ENCODE measurements at places on chromosomes 7 and 10.

DNA sequence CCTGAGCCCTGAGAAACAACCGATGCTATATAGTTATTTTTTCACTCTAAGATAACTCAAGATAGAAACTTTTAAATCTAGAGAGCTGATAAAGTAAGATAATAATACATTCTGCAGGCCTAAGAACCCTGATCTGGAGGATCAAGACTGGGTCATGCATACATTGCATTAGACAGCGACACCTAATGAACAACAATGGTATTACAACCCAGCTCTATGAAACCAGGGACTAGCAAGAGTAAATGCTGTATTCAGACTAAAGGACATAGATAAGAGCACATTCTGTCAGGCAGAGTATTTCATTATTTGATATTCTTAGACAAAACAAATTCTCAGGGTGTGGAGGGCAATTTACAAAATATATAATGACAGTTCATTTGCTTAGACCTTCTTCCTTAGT is 148.6 kb downstream of the GRK5 start:
- no peak for DNase-seq

GRCh38 chr7:22712999-22713398 is 14.0 kb upstream of the IL6 start:
- no peak for DNase-seq

GRCh38 chr10:111338035-111338434 is 261.2 kb downstream of the ADRA2A start:
- no peak for DNase-seq

- DNase-seq: no peak
These were observed 80.0 kb upstream of the STK17A start for GRCh38 chr7:43502941-43503340.

DNA sequence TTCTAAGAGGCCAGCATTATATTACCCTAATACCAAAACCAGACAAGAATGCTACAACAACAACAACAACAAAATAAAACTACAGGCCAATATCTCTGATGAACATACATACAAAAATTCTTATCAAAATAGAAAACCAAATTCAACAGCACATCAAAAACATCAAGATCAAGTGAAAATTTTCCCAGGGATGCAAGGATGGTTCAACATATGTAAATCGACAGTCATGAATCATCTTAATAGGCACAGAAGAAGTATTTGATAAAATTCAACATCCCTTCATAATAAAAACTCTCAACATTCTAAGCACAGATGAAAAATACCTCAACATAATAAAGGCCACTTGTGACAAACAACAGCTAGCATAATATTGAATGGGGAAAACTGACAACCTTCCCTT is 75.3 kb downstream of the JMJD1C start:
- DNase-seq: no peak

DNA sequence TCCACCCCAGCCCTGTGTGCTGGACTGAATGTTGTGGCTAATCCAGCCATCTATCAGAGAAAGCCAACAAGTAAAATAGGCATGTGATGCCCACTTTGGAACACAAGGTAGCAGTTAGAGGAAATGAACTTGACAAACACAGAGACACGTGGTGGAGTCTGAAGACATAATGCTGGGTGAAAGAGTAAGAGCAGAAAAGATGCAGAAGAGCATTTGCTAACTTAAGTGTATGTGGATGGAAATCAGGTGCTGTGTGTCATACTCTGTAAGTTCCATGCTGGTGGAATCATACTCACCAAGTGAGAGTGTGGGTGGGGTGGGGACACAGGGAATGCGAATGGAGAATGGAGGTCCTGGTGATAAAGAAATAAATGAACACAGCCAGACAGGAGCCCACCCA is 22.8 kb downstream of the WDFY4 start:
- no peak for DNase-seq

DNA sequence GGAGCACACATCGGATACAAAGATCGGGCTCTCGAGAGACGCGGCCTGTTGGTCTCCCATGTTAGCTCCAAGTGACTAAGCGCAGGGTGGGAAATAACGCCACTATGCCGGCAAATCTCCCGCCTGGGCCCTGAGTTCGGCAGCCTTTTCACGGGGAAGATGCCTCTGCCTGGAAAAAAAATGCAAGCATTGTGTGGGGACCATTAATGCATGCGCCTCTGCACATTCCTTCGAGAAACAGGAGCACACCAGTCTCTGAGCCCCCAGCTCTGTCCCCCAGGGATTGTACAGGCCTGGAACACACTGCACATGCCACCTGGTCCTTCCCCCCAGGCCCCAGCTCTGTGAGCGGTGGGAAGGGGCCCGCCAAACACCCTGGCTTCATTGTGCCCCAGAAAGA is 44.1 kb downstream of the FBXW4 start:
- no peak for DNase-seq

DNA sequence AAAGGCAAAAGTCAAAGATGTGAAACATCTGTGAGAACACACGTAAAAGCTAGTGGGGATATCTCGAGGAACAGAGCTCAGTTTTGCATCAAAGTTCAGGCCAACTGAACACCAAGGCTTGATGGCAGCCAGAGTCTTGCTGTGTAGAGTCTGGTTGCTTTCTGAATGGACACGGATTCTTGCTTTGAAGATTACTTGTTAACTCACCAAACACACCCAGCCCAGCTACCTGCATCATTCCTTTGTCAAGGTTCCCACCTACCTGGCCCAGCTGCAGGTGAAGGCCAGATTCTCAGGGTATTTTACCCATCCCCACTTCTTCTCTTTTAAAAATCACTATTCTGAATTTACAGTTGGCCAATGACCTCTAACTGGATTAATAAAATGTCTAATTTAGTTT is 174.4 kb upstream of the PHYHIPL start:
- DNase-seq: no peak

- no peak for DNase-seq
These were observed 151.8 kb upstream of the CELF2 start for GRCh38 chr10:10865913-10866312.

- no peak for DNase-seq
These were observed 40.8 kb downstream of the HK1 start for GRCh38 chr10:69318867-69319727.

GRCh38 chr7:108166687-108167086 is 36.5 kb upstream of the LAMB4 start:
- no peak for DNase-seq

DNA sequence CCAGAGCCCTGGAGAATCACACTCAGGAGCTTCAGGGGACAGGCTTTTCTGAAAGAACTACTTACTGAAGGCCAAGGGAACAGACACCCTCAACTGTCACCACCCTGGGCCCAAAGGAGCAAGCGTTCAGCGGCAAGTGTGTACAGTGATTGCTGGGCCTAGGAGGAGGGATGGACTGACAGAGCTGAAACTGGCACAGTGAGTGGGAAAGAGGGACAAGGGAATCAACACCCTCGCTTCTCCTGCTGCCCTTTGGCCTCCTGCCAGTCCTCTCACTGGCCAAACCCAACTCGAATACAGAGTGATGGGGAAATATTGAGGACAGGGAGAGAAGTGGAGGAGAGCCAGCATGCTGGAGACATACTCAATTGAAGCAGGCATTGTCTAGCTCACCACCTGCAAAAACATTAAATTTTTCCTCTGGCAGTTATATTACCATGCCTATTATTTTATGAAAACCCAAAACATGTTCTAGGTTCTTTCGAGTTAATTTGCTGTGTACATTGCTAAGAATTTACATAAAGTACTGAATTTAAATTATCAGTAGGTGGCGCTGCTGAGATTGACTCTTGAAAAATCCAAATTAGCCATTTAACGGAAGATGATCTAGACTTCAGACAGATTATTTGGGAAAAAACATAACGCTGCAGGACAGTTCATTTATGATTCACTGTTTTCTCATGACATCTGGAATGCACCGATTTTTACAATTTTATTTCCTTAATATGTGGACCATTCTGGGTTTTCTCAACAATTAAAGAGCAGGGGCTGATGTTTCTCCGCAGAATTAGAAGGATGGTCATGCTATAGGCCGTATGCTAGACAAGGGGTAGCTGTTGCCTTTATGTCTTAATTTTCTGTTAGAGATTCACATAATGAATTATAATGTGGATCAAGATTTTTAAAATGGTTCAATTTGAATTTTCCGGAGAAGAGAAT is 14.7 kb upstream of the TMEM236 start:
- DNase-seq: no peak

DNA sequence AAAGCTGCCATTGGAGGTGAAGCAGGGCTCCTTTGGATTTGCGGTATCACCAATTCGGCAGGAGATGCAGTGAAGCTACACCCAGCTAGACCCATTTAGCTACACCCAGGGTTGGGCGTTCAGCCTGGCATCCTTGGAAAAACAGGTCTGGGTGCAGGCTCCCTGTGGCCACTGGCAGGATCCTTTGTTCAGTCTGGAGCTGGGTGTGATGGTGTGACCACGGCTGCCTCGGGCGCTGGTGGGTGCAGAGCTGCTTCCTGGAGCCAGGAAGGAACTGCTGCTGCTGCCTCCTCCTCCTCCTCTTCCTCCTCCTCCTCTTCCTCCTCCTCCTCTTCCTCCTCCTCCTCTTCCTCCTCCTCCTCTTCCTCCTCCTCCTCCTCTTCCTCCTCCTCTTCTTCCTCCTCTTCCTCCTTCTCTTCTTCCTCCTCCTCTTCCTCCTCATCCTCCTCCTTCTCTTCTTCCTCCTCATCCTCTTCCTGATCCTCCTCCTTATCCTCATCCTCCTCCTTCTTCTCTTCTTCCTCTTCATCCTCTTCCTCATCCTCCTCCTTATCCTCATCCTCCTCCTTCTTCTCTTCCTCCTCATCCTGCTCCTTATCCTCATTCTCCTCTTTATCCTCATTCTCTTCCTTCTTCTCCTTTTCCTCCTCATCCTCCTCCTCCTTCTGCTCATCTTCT is 84.0 kb downstream of the GRK5 start:
- DNase-seq: no peak

DNA sequence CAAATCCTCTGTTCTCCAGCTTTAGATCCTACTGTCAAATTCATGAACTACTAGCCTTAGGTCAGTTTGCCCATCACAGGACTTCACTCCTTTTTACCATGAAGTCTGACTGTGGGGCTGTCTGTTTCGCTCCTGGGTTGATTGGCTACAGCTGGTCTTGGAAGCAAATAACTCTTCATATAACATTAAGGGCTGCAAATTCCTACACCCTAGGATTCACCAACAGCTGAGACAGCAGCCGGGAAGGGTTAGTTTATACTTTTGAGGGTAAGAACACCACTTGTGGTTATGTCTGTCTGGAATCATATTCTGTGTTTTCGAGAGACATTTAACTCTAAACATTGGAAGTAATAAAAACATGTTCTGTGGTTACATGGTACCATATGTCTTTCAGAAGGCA is 55.9 kb upstream of the KIAA1217 start:
- DNase-seq: no peak

- no peak for DNase-seq
These were observed 38.3 kb downstream of the AHCYL2 start for GRCh38 chr7:129263168-129263567.

- no peak for DNase-seq
These were observed 11.8 kb downstream of the CCSER2 start for GRCh38 chr10:84340187-84340586.

GRCh38 chr10:112434988-112435619 is 11.6 kb downstream of the ZDHHC6 start:
- DNase-seq: peak; percentile 12

- DNase-seq: no peak
These were observed 23.1 kb upstream of the DDIT4 start for GRCh38 chr10:72250666-72251065.

DNA sequence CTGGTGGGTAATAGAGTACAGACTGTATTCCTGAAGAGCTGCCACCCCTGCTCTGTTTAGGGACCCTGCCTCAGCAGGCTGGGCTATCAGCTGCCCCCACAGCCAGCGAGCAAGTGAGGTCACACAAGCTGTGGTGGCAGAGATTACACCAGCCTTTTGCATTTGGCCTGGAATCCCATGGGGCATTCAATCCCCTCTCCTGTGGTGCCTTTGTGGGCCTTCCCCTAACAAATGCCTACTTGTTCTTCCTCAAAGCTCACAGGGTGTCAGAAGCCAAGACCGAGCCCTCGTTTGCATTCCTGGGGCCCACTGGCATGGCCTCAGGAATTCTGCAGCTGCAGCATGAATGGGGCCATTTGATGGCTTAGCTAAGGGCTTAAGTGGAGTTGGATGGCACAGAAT is 212.7 kb upstream of the PHYHIPL start:
- DNase-seq: no peak

All from BJ (cell line).